Dermis microvascular lymphatic vessel endothelial cell (primary cell): ENCODE measurements at places on chromosomes 1 and 21. TPM values are rescaled to one million over a fixed set of nuclear protein-coding genes. Genes with fewer than 3 reads are reported as not detected.

DNA sequence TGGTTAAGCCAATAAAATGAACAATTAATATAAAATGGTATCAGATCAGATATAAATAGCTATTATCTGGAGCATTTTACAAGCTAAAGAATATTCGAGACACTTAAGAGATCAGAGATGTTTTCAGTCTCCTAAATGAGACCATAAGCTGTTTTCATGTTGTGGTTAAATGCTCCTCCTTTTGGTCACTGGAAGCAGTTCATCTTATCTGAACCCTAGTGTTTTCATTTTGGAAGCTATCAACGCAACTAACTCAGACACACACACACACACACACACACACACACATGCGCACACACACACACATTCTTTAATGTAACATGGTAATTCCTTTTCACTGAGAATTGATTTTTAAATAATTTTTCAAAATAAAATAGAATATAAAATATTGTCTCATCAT, 10.0 kb upstream of the LRRC8C start:
- DNase-seq: no peak

The TNFRSF9 gene
- 0.13 TPM in 2 replicates for total RNA-seq

DNA sequence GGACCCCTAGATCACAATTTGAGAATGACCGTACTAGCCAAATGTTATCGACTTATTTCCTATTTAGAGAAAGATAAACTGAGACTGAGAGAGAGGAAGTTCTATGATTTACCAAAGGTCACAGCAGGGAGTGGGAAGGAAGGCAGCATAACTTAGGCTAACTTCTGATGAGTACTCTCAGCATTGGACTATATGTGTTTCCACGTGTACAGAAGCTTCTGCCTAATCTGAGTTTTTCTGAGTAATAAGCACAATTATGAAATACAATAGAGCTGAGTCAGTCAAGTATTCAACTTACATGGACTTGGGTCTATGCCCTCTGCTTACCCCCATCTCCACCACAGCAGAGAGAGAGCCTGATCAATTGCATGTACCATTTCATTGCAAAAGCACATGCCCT, 88.1 kb upstream of the HIVEP3 start:
- DNase-seq: no peak

DNA sequence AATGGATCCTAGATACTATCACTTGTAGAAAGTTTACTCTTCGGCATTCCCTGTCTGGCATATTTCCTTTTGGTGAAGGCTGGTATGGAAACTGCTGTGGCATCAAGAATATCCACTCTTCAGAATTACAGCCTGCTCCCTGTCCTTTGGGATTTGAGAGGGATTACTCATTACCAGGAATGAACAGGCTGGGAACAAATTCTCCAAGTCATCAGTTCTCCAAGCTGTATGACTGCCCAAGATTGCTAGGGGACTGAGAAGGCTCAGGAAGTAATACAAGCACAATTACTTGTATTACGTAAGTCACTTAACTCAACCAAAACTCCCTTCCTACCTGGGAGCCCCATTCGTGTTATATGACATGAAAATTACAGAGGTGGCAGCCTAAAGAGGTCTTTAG, 49.6 kb downstream of the CD58 start:
- no peak for DNase-seq

The BECN2 gene
- total RNA-seq: not detected in 2 replicates

DNA sequence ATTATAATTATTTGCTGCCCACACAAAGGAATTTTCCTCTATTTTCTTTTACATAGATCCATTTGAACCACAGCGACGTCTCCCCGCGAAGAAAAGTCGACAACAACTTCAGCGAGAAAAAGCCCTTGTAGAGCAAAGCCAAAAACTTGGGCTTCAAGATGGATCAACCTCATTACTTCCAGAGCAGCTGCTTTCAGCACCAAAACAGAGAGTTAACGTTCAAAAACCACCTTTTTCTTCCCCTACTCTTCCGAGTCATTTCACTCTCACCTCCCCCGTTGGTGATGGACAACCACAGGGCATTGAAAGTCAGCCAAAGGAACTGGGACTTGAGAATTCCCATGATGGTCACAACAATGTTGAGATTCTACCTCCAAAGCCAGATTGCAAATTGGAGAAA, 7.2 kb downstream of the GORAB start:
- no peak for DNase-seq

DNA sequence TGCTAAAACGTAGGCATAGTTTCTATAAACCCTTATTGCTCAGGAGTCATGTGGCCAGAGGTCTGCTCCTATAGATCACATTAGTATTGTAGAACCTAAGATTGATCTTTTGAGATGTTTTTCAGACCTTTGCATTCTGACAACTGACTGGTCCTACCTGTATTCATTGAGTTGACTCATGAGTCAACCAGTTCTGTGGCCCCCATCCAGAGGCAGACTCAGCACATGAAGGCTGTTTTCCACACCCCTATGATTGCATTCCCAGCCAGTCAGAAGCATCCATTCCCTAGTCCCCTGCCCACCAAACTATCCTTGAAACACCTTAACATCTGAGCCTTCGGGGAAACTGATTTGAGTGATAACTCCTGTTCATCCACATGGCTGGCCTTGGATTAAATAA, 451.7 kb downstream of the SIPA1L2 start:
- DNase-seq: no peak
